Activated CD4-positive, alpha-beta T cell treated with anti-CD3 and anti-CD28 coated beads for 4 hours (primary cell): ENCODE measurements at places on chromosomes 12 and 14.

GRCh38 chr14:99255621-99256482 lies 16.1 kb downstream of the BCL11B start:
- DNase-seq = no peak

GRCh38 chr12:93536111-93536765 lies 36.2 kb upstream of the SOCS2 start:
- DNase-seq = no peak

GRCh38 chr12:54292083-54292930 lies 8.5 kb downstream of the NFE2 start:
- DNase-seq = no peak

DNA sequence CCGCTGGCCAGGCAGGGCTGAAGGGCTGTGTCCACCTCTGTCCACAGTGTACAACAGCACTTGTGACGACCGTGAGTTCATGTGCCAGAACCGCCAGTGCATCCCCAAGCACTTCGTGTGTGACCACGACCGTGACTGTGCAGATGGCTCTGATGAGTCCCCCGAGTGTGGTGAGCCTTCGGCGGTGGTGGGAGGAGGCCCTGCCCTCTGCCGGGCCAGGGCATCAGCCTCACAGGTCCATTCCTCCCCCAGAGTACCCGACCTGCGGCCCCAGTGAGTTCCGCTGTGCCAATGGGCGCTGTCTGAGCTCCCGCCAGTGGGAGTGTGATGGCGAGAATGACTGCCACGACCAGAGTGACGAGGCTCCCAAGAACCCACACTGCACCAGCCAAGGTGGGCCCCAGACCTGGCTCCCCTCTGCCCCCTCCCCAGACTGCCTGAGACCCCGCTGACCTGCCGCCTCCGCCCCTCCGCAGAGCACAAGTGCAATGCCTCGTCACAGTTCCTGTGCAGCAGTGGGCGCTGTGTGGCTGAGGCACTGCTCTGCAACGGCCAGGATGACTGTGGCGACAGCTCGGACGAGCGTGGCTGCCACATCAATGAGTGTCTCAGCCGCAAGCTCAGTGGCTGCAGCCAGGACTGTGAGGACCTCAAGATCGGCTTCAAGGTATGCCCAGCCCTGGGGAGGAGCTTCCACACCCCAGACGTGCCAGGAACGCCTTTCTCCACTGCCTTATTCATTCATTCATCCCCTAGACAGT lies 20.8 kb upstream of the NXPH4 start:
- no peak for DNase-seq

- no peak for DNase-seq
Measured at GRCh38 chr14:69917287-69917686, 38.1 kb downstream of the SMOC1 start.

- DNase-seq = no peak
Measured at GRCh38 chr14:68651652-68652432, 141.0 kb downstream of the ZFP36L1 start.

DNA sequence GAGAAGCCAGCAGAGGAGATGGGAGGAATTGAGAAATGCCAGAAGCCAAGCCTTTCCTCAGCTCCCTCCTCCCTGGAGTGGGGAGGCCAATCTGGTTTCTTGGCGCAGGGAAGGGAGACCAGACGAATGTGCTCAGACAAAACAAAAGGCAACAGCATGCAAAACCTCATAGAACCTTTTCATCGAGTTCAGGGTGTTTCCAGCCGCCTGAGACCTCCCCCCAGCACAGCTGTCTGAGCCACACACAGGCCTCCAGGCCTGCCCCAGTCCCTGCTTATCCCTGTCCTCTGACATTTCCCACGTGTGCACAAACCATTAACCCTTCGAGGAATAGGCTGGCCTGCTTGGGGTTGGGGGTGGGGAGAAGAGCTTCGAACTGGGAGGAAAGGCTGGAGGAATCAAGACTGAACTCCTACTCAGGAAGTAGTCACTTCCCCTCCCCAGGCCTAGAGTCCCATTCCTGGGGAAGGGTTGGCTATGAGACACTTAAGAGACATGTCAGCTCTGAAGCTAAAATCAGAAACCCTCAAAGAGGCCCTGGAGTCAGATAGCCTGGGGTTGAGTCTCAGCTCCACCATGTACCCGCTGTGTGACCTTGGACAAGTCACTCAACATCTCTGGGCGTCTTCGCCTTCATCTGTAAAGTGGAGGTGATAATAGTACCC lies 10.7 kb downstream of the TBX3 start:
- DNase-seq = no peak

DNA sequence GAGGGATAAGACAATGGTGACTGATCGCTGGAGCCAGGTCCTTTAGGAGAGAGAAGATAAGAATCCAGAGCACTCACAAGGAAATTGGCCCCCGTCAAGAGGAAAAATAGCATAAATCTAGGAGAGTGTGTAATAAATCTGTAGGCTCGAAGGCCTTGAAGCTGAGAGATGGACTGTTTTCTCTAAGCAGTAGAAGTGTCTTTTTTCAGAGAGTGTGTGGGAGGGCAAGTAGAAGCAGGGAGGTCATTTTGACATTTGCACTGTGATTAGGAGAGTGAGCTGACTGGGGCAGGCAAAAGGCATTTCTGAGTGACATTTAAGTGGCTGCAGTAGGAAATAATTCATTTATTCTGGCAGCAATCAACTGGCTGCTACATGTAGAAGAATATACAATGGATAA lies 78.0 kb upstream of the DDHD1 start:
- no peak for DNase-seq

- no peak for DNase-seq
Measured at GRCh38 chr12:132747395-132747794, 14.2 kb downstream of the ANKLE2 start.
